Activated CD4-positive, alpha-beta T cell treated with anti-CD3 and anti-CD28 coated beads, Interleukin-2, Interleukin-4, amounts not matched to agents 100 ng/mL and 50 ng/mL, durations not matched to agents 16 hours and 8 hours (primary cell): ENCODE measurements at places on chromosomes 16 and 17.

- DNase-seq, result peak; percentile 68
Measured at GRCh38 chr17:76000016-76000754, 470 bp upstream of the CDK3 start.

- DNase-seq, result no peak
Measured at GRCh38 chr17:74526681-74527080, 4.6 kb downstream of the CD300LB start.

GRCh38 chr17:75695141-75695829 lies 26.0 kb upstream of the ITGB4 start:
- no peak for DNase-seq

GRCh38 chr17:7867881-7868329 lies 10.1 kb downstream of the CYB5D1 start:
- DNase-seq, result no peak

DNA sequence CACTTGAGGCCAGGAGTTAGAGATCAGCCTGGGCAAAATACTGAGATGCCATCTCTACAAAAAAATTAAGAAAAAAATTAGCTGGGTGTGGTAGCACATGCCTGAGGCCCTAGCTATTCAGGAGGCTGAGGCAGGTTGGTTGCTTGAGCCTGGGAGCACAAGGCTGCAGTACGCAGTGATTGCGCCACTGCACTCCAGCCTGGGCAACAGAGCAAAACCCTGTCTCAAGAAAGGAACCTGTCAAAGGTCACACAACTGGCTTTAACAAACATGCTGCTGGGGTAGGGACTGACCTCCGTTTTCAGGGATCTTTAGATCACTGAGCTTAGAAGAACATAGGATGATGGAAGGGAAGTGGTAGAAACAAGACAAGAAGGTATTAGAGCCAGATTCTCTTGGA lies 95.0 kb downstream of the IRX3 start:
- DNase-seq, result no peak

GRCh38 chr17:74008196-74008595 lies 195.3 kb upstream of the RPL38 start:
- DNase-seq, result peak; percentile 27

DNA sequence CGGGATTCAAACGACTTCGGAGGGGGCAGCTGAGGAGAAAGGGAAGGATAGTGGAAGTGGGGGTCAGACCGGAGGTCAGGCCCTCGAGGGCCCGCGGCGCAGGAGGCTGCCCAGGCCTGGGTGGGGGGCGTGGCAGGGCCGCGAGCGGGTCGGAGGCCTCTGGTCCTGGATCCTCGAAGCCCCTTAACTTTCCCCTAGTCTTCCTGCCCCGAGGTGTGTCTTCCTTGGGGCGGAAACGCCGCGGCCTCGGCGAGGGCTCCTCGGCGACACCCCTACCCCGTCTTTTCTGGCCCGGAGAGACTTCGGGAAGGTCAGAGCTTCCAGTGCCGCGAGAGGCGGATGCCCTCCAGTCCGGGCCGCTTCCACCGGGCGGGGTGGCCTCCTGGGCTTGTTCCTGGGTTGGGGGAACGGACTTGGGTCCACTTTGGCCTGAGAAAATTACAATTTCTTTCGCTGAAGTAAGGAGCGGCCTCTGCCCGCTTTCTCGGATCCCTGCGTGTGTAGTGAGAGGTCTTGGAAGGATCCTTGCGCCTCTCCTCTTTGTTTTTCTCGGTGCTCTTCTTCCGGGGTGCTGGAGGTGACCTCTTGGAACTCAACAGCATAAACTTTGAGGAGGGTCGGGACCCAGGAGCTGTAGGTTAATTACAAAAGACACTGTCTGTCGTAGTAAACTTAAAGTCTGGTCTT lies 491 bp downstream of the IST1 start:
- no peak for DNase-seq

DNA sequence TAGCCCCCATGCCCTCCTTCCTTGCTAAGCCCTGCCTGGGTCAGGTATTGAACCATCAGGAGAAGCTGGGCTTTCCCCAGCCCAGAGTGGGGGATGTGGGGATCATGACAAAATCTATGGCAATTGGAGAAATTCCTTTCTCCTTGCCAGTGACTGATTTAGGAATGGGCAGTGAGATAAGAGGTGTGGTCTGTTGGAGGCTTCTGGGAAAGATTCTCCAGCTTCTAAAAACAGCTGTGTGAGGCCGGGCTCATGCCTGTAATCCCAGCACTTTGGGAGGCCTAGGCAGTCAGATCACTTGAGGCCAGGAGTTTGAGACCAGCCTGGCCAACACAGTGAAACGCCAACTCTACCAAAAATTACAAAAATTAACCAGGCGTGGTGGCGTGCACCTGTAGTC lies 69.1 kb downstream of the SRCIN1 start:
- DNase-seq, result no peak

DNA sequence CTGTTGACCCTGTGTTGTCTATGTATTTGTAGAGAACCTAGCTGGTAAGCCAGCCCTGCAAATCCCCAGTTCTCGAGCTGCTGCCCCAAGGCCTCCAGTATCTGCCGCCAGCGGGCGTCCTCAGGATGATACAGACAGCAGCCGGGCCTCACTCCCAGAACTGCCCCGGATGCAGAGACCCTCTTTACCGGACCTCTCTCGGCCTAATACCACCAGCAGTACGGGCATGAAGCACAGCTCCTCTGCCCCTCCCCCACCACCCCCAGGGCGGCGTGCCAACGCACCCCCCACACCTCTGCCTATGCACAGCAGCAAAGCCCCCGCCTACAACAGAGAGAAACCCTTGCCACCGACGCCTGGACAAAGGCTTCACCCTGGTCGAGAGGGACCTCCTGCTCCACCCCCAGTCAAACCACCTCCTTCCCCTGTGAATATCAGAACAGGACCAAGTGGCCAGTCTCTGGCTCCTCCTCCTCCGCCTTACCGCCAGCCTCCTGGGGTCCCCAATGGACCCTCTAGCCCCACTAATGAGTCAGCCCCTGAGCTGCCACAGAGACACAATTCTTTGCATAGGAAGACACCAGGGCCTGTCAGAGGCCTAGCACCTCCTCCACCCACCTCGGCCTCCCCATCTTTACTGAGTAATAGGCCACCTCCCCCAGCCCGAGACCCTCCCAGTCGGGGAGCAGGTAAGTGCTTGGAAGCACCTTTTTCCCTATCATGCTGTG lies 23.1 kb upstream of the CDC6 start:
- DNase-seq, result no peak

DNA sequence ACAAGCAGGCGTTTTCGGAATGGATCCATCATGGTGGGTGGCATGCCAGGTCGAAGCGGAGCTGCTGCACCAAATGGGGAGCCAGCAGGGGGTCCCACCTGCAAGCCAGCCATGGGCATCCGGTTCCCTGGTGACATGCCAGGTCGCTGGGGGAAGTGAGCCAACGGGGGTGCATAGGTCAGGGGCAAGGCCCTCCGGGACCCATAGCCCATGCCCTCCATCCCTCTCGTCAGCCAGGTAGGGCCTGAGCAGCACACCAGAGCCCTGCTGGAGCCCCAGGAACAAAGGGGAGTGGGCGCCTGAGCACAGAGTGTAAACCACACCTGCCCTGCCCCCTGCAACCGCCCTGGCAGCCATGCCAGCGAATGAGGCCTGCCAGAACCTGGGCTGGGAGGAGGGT lies 5.0 kb downstream of the SMARCD2 start:
- no peak for DNase-seq

- no peak for DNase-seq
Measured at GRCh38 chr16:81319221-81319912, 4.6 kb downstream of the GAN start.

DNA sequence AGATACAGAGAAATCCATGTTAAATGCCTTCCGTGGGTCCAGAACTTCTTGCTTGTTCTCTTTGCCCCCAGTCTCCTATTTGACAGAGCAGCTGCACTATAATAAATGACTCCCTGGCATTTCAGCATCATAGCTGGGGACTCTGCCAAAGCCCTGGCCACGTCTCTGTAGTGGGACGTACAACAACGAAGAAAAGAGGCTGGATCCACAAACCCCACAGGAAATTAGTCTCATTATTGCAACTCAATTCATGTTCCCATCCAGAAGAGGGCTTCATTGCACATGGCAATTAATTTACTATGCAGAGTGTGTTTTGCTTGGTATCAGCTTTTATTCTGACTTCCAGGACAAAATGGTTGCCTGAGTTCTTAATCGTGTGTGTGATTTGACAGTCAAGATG lies 121.3 kb downstream of the CDH13 start:
- no peak for DNase-seq

- no peak for DNase-seq
Measured at GRCh38 chr17:61323909-61324868, 75.5 kb upstream of the TBX2 start.

DNA sequence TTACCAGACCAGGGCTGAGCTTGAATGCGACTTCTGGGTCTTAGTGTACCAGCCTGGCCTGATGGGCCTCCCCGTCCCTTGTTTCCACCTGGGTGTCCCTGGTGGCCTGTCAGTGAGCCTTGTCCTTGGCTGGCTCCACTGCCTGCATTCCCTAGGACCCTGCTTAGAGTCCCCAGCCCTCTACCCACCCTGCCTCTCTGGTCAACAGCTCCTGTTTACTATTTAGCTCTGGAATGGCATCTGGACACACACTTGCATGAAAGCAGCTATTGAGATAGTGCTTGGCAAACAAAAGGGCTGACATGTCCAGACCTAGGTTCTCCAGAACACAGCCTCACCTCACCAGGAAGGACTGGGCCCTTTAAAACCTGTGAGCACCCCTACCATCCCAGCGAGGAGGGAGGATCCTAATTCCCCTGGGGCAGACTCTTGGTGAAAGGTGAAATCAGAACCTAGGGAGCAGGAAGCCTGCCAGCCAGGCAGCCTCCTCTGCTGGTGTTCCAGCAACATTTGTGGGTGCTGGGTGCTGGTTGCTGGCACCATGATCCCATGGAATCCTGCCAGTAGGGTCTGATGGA lies 38.8 kb downstream of the RAI1 start:
- DNase-seq, result no peak

- no peak for DNase-seq
Measured at GRCh38 chr16:50709980-50710379, 16.6 kb downstream of the NOD2 start.

DNA sequence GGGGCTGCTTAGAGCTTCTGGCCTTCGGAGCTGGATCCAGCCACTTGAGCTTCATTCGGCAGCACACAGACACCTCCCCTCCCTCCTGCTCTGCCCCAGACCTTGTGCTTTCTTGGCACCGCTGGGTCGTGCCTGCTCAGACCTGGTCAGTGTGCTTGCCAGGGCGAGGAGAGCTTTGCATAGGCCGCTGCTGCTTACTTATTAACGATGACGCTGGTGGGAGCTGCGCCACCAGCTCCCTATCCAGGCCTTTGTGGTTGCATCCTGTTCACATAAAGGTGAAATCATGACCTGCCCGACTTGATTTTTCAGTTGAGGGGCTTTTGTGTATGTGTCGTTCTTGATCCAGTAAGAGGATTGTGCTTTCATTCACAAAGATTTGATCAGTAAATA lies 101.1 kb downstream of the MSI2 start:
- no peak for DNase-seq
